HTR-8/SVneo (cell line): ENCODE measurements at places on chromosomes 16 and 17.

DNA sequence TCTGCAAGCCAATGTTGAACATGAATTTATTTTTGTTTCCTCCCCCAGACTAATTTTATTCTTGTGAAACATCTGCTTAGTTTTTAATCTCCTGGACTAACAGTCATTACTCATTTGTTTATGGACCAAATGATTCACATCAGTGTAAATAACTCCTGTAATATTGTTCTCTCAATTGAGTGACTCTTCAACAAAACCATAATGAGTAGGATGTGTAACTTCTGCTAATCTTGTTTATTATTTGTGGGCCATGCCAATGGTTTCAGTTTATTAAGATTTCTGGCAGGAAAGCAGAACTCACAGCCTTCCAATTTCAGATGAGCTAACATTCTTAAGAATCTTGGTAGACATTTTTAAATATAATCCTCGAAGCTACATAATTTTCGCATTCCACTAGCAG lies 1216.3 kb upstream of the GOT2 start:
- DNase-seq, result no peak

DNA sequence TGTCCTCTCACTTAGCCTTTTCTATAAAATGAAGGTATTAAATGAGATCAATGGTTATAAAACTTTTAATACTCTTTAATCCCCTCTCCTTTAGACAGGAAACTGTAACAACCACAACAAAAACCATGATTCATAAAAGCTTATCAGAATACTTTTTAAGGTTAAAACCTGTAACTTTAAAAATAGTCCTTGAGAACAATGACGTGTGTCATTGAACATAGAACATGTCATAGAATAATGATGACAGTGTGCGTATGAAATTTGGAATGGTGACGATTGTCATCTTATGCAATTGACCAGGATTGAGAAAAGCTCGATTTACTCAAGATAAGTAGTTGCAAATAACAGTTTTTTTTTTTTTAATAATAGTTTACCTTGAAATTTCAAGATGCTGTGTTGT lies 94.1 kb downstream of the PLCG2 start:
- no peak for DNase-seq

DNA sequence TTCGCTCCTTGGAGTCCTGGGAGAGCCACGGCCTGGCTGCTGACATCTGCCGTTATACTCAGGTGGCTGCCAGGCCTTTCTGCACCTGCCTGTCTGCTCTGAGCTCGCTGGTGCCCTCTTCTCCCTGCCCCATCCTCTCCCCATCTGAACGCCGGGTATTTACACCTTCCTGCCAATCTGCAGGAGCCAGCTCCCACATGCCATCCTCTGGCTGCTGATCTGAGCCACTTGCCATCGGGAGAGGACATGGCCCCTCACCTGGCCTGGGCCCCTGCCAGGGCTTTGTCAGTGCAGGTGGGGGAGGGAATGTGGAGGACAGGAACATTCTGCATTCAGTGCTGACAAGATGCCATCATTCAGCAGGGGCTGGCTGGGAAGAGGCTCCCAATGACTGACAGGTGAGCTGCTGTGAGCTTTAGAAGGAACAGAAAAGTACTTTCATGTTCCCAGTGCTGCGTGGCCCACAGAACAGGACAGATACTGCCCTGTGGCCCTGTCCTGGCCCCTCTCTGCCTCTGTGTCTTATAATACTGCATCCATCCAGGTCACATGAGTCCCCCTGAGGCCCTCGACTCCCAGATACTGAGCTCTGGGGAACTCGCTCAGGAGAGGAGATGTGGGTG lies 96.3 kb upstream of the ZNF469 start:
- DNase-seq, result no peak

DNA sequence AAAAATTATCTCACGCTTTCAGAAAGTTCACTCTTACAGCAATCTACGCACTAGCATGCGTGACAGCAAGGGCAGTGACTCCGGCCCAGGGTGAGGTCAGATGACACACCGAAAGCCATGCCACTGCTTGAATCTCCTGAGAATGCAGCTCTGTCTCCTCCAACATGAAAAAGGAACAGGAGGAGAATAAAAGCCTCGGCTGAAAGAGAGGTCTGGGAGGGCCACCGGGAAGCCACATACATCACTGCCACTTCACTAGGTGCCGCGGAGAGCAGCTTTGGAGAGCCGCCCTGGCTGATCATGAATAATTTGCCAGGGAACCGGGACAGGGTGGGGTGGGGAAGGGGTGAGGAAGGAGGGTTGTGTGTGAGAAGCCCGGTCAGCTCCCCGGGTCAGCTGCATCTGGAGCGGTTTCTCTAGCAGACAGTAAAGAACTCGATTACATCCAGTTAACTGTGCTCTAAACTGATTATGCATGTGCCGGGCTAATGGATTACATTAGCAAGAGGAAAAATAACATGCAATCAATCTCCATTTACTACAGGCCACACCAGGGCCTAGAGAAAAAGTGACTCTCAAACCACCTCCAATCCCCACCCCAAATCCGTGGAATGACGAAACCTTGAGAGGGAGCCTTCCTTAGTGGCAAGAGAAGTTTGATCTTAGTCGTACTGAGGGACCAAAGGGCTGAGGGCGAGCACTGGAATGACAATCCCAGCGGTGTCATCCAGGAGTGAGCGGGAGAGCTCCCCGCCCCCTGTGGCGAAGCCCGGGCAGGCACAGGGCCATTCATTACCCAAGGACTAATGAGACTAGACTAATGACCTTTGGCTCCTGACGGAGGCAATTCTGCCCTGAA lies 100.3 kb downstream of the ZFHX3 start:
- no peak for DNase-seq

DNA sequence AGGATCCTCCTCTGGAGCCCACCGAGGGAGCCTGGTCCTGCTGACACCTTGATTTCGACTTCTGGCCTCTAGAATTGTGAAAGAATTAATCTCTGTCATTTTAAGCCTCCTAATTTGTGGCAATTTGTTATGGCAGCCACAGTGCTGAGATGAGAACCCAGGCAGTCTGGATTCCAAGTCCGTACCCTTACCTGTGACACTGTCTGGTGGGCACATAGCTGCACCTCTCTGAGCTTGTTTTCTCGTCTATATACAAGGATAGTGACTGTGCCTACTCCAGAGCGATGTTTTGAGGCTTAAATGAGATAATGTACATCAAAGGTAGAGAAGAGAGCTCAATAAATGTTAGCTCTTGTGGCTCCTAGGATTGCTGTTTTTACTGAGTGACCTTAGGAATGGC lies 128.4 kb upstream of the MPHOSPH6 start:
- no peak for DNase-seq

DNA sequence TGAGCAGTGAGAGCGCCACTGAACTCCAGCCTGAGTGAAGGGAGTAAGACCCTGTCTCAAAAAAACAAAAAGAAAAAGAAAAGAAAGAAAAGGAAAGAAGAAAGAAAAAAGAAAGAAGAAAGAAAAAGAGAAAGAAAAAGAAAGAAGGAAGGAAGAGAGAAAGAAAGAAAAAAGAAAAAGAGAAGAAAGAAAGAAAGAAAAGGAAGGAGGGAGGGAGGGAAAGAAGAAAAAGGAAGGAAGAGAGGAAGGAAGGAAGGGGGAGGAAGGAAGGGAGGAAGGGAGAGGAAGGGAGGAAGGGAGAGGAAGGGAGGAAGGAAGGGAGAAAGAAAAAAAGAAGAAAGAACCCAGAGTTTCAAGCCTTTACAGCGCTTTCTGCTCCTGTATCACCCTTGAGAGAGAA lies 19.1 kb downstream of the GINS3 start:
- no peak for DNase-seq

- no peak for DNase-seq
These were observed 17.4 kb downstream of the CA4 start for GRCh38 chr17:60167065-60167741.

GRCh38 chr17:79944821-79945391 lies 90.8 kb downstream of the TBC1D16 start:
- no peak for DNase-seq

DNA sequence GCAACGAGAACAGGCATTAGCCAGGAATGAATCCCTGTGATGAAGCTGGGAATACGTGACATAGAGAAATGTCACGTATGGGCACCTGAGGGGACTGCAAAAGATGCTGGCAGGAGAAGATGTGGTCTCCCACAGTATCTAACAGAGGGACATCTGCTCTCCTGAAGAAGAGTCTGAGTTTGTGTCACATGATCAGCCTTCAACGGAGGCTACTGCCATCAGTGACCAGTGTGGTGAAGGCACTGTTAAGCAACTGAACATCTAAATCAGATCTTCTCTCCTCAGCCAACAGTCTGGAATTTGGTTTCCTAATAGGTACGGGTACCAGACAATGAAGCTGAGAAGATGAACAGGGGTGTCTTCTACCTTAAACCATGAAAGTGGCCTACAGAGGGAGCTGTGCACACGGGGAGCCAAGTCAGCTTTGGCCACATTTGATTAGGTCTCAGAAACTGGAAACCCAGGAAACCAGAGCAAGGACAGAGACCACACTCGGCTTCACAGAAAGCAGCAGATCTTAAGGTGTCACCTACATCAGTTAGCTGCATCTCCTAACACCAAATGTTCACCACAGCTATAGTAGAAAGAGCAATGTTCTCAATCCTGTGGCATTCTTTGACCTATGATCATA lies 41.8 kb downstream of the BRD7 start:
- no peak for DNase-seq

GRCh38 chr17:67080804-67081203 lies 36.5 kb downstream of the CACNG1 start:
- DNase-seq, result no peak
